ENCODE measurements at places on chromosomes 11 and 22. TPM values are rescaled to one million over a fixed set of nuclear protein-coding genes. Genes with fewer than 3 reads are reported as not detected.

DNA sequence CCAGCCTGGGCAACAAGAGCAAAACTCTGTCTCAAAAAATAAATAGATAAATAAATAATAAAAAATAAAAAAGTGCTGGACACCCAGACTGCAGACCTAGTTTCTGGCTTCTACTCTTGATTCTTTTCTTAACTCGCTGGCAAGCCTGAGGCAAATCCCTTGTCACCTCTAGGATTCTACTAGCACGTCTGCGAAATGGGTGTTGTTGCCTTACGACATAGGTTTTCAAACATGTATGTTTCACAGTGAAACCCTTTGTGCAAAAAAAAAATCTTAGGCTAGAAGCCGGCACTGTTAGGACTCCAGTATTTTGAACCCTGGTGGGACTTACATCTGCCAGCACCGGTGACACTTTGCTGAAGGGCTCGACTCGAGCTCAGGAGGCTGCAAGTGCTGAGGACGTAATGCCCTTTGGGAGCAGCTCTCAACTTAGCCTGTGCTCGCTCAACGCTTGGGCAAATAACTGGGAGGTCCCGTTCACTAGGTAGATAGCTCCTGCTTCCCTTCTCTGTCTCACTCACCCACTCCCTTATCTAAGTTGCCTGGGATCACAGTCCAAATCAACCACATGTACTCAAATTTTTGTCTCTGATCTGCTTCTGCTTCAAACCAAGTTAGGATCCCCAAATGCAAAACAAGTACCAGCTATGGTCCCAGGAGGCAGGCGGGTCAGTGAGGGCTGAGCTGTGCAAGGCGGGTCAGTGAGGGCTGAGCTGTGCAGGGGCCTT lies 34.7 kb upstream of the MYH9 start:
- peaks cover 19% of the 10 kb centered on the region for H3K4me1 ChIP-seq
- H3K36me3 ChIP-seq: no peaks in the 10 kb centered on the region
- no peak overlapping the region for H3K4me3 ChIP-seq
- no peaks in the 10 kb centered on the region for H3K27me3 ChIP-seq
- H3K27ac ChIP-seq: peak overlapping the region; percentile 71
- DNase-seq: no peak

GRCh38 chr11:114501901-114502300 lies 57.8 kb downstream of the NXPE1 start:
- peaks cover 5% of the 10 kb centered on the region for H3K36me3 ChIP-seq
- no peak overlapping the region for H3K4me3 ChIP-seq
- DNase-seq: no peak
- no peaks in the 10 kb centered on the region for H3K4me1 ChIP-seq

TENM4 gene
- total RNA-seq: 177 TPM

DNA sequence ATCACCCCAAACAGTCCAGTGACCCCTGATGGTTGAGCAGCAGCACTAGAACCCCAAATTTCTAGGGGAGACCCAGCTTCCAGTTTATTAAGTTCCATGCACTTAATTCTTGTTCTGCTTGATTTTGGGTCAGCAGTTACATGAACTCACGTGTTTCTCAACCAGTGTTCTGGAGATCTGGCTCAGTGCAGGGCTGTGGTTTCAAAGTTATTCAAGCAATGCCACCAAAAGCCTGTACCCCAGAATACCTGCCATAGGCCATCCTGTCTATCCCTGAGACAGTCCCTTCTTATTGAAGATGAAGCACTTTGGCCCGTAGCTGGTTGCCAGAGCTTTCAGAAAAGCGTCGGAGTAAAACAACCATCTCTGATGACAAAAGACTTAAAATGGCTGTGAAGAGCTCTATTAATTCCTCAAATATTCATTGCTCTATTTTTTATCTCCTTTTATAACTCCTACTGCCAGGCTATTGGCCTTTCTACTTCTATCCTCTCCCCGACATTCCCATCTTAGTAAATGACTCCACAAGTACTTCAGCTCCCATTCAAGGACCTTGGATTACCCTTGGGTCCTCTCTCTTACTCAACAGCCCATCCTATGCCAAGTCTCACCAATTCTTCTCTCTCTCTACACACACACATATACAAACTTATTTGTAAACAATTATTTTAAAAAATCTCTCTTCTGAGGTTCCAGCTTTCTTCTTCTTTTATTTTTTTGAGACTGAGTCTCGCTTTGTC lies 18.0 kb upstream of the VPREB1 start:
- H3K27me3 ChIP-seq: peaks cover 56% of the 10 kb centered on the region
- no peak for DNase-seq
- no peaks in the 10 kb centered on the region for H3K4me1 ChIP-seq
- no peak overlapping the region for H3K4me3 ChIP-seq

DNA sequence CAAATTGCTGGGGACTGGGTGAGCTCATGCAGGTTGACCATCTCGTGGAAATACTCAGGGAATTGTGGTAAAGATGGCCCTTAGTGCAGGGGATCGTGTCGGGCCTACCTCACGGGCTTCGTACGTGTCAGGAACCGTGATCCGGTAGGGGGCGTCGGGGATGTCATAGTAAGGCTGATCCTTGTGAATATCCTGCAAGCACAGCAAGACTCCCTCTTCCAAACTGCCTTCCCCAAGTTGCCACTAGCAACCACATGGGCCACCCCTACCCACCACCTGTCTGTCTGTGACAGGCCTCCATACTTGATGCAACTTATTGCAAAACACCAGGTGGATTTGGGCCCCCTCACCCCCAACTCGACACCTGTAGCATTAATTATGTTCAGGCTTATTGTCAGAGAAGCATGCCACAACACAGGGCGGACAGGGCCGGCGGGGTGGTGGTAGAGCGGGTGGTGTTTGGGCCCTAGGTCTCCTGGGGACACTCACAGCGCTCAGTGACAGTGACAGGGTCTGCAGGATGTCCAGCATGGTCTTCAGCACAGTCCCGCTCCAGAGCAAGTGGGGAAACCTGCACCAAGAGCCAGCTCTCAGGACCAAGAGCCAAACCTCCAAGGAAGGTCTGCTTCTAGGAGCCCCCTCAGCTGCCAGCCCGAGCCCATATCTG lies 22.6 kb upstream of the SERPIND1 start:
- H3K4me3 ChIP-seq: no peak overlapping the region
- H3K36me3 ChIP-seq: peaks cover 17% of the 10 kb centered on the region
- H3K27me3 ChIP-seq: no peaks in the 10 kb centered on the region
- no peak for DNase-seq
- no peaks in the 10 kb centered on the region for H3K4me1 ChIP-seq
- H3K27ac ChIP-seq: no peak overlapping the region

DNA sequence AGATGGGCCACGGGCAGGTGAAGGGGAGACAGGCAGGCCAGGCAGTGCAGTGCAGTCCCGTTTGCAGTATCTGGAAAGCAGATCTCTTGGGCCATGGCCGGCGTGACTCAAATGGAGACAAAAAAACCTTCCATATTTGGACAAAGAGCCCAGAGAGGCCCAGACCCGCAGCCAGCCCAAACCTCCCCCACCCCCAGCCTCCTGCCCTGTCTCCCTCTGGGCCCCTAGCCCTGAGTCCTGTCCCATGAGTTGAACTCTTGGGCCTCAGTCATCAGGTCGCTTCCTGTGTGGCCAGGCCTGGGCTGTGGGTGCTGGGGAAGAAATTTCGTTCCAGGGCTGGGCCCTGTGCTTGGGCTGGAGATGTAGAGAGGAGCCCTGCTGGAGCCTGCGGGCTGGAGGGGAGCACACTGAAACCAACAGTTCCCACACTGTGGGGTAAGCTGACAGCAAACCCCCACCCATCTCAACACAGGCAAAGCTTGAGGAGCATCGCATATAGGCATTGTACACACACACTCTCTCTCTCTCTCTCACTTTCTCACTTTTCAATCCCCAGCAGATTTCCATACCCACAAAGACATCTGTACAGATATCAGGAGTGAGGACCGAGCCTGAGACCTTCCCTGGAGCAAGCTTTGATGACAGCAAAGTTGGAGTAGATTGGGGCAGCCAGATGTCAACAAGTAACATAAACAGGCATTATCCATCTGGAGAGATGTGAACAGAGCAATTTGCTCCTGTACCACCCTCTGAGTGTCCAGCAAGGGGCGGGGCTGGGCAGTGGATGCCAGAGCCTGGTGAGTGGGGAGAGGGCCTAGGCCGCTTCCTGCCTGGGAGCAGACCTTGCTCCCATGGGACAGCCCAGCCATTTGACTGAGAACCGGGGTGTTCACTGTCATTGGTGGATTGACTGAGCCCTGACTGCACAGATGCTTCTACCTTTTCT lies 17.2 kb downstream of the ARHGEF17 start:
- H3K36me3 ChIP-seq: peaks cover 1% of the 10 kb centered on the region
- no peak for DNase-seq
- peak overlapping the region; percentile 85 for H3K27ac ChIP-seq
- H3K4me3 ChIP-seq: no peak overlapping the region
- peaks cover 76% of the 10 kb centered on the region for H3K4me1 ChIP-seq
